Activated T-cell treated with anti-CD3 and anti-CD28 coated beads for 24 hours (primary cell): ENCODE measurements at places on chromosomes 3 and 15.
A peak's percentile ranks its signal among the peaks of the same experiment; 100 is the strongest.

DNA sequence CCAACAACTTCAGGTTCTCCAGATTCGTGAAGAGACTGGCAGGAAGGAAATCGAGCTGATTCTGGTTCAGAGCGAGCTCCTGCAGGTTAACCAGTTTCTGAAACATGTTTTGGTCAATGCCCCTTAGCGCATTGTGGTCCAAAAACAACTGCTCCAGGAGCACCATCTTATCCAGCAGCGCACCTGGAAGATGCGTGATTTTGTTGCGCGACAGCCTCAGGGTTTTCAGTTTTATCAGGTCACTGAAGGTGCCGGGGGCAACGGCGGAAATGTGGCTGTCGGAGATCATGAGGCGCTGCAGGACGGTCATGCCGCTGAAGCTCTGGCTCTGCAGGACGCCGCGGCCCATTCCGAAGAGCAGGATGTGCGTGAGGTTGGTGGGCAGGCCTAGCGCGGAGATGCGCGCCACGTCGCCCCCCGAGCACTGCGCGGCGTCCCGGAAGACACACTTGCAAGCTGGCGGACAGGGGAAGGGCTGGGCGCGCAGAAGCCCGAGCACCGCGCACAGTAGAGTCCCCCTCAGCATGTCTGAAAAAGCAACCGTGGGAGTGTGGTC lies 1.2 kb downstream of the GP5 start:
- no peak for DNase-seq

- DNase-seq, result no peak
These were observed 100.4 kb upstream of the OSBPL11 start for GRCh38 chr3:125695688-125696087.

- DNase-seq, result no peak
These were observed 5.2 kb upstream of the C3orf85 start for GRCh38 chr3:109131276-109131675.

- peak; percentile 68 for DNase-seq
These were observed 45.2 kb upstream of the RASA2 start for GRCh38 chr3:141441381-141442364.

DNA sequence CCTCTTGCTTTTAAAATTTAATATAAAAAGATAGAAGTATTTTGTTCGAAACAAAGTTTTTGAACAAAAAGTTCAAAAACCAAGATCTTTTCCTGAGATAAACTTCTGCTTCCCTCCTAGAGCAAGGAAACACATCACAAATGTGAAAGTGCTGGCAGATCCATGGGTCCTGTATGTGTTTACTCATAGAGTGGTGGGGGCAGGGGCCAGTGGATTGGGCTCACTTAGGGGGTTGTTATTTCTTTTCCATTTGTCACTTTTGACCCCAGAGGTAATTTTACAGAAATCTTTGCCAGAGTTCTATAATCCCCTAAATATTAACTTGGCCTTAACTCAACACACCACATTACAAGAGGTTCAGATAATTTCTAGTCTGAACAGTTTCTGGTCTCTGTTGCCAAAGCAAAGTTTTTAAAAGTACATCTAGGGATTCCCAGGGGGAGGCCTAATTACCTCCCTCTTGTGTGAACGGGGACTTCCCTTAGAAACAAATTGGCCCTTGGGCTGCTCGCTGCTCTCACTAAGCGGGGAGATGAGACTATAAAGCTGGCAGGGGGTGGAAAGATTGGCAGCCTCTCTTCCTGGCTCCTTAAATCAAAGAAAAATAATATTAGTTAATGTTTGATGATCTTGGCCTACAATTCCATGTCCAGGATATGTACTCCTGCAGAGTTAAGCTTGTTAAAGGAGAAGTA lies 66.8 kb upstream of the PTX3 start:
- DNase-seq, result no peak

- no peak for DNase-seq
These were observed 35.3 kb downstream of the TCF12 start for GRCh38 chr15:56953790-56954189.

GRCh38 chr3:38137615-38138348 lies 679 bp upstream of the MYD88 start:
- no peak for DNase-seq

- no peak for DNase-seq
These were observed 98.2 kb upstream of the TJP1 start for GRCh38 chr15:29920515-29920914.

GRCh38 chr3:52262447-52262846 lies 16.0 kb downstream of the WDR82 start:
- no peak for DNase-seq
